Activated T-cell treated with anti-CD3 and anti-CD28 coated beads, Interleukin-2, amount 50 U/mL, for 4 hours (primary cell): ENCODE measurements at places on chromosomes 6 and 20.

- no peak for DNase-seq
Measured at GRCh38 chr6:15642276-15642675, 20.6 kb downstream of the DTNBP1 start.

DNA sequence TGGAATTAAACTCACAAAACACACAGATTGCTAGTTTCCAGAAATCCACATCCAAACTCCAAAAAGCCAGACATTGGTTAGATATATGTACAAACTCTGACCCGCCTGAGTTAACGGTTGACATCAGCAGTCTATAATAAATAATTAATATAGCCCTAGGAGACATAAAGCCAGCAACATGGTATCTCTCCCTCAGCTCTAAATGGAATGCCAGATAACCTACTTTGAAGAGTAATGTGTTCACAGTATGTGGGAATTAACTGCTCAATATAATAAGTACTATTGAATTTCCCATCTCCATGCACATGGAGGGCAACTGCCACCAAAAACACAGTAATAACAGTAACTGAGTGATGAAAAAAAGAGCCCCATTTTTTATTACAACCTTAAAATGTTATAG is 383.2 kb downstream of the CD83 start:
- no peak for DNase-seq

- DNase-seq = no peak
Measured at GRCh38 chr6:114634016-114634415, 291.2 kb upstream of the HS3ST5 start.

GRCh38 chr20:1440024-1440423 is 26.6 kb downstream of the NSFL1C start:
- DNase-seq = no peak

DNA sequence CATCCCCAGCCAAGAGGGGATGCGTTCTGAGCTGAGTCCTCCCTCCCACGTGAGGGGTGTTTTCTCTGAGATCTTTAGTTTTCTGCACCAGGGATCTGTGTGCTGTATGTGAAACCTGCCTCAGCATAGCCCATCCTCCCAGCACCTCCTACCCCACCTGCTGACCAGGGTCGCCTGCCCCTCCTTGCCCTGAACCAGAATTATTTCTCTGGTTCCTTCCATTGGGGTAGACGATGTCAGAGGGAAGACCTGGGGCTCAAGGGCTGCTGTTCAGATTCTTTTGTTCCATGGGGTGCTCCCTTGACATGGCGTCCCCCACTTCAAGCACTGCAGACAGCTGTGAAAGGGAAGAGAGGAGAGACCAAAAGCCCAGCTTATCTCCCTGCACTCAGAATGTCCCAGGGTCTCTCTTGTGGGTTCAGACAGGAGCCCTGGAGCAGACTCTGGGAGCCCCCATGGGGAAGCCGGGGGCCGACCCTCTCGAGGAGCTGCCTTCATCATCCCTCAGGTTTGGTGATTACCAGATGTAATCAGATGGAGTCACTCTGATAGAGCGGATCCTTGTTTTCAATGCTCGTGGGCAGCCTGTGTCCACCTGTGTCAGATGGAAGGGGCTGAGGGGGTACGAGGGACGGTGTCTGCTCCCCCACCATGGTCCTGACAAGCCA is 74.3 kb downstream of the ERMARD start:
- no peak for DNase-seq
